ENCODE measurements at places on chromosomes 2 and 18.
A peak's percentile ranks its signal among the peaks of the same experiment; 100 is the strongest.

DNA sequence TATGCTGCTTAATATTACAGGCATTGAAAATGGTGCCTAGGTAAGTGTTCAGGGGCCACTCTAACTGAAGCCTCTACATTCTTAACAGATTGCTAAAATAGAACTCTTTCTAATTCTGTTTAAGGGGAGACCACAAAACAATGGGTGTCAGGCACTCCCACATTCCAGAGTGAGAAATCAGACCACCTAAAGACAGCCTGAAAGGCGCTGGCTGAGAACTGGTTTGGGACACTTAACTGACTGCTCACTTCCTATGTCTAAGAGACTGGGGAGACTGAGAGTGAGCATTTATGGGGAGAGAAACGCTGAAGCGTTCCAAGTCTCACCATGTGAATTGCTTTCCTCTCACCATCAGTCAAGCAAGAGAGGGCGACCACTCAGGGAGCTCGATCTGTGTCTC, 108.8 kb upstream of the ITGB6 start:
- DNase-seq = peak; percentile 94

GRCh38 chr2:118250001-118250400, 161.7 kb downstream of the INSIG2 start:
- peak; percentile 78 for DNase-seq

GRCh38 chr2:188328419-188328818, 36.7 kb downstream of the GULP1 start:
- no peak for DNase-seq

GRCh38 chr2:38436227-38436664, 59.2 kb upstream of the ATL2 start:
- no peak for DNase-seq

DNA sequence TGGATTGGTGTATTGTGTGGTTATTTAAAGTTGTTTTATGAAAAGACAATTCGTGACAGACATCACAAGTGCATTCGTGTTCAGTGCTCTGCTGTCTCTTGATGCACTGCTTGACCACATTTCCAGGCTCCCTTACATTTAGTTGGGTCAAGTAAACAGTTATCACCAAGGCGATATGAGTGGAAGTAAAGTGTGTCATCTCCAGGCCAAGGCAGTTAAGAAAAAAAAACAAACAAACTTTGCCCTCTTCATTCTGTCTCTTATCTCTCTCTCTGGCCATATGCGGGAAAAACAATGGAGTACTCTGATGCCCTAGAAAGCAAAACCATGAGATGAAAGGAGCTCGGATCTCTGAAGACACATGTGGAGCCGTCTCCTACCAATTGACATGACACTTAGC, 131.1 kb downstream of the DSEL start:
- DNase-seq = peak; percentile 13

GRCh38 chr2:233821709-233822100, 32.6 kb downstream of the HJURP start:
- no peak for DNase-seq
